ENCODE measurements at places on chromosomes 6 and 20.
A peak's percentile ranks its signal among the peaks of the same experiment; 100 is the strongest.

- DNase-seq = no peak
These were observed 52.0 kb downstream of the HS3ST5 start for GRCh38 chr6:114290864-114291263.

DNA sequence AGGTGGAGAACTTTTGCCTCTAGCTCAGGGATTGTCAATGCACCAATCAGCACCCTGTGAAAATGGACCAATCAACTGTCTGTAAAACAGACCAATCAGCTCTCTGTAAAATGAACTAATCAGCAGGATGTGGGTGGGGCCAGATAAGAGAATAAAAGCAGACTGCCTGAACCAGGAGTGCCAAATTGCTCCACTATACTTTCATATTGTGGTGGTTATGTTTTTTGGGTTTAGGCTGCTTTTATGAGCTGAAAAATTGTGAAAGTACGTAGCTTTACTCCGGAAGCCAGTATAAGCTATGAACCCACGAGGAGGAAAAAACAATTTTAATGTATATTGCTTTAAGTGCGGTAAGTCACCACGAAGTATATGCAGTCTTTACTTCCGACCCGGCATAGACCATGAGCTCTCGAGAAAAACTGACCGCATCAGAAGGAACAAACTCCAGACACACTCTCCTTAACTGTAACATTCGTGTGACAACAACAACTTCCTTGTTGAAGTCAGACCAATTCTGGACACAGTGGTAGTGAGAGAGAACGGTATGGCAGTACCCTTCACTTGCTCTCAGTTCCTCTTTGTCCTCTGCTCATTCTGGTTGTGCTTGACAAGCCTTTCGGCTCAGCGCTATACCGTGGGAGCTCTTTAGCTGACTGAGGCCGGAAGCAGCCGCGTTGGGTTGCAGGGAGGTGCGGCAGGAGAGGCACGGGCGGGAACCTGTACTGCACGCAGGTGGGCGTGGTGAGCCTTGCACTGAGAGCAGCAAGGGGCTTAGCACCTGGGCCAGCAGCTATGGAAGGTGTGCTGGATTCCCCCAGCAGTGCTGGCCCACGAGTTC lies 81.9 kb upstream of the E2F3 start:
- no peak for DNase-seq

DNA sequence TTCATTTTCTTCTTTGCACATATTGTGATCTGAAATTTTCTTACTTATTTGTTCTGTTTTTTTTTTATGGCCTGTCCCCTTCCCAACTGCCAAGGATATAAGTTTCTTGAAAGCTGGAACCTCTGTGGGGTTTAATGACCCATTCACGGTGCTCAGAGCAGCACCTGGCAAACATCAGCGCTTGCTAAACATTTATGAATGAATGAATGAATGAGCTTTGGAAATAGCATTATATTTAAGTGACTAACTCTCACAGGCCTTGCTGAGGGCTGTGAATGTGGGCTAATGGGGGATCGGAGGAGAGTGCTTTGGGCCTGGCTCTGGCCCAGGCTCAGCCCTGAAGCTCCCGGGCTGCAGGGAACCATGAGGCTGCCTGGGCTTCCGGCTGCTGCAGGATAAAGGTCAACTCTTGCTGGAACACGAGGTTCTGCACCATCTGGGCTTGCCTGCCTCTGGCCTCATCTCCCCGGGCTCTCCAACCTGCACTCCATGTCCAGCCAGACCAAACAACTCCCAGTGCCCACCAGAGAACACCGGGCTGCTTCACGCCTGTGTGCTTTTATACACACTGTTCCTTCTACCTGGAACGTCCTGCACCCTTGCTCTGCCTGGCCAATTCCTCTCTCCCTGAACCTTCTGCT lies 14.6 kb upstream of the ARMC12 start:
- no peak for DNase-seq

- no peak for DNase-seq
These were observed 156.6 kb downstream of the LRRC1 start for GRCh38 chr6:53951383-53951782.

DNA sequence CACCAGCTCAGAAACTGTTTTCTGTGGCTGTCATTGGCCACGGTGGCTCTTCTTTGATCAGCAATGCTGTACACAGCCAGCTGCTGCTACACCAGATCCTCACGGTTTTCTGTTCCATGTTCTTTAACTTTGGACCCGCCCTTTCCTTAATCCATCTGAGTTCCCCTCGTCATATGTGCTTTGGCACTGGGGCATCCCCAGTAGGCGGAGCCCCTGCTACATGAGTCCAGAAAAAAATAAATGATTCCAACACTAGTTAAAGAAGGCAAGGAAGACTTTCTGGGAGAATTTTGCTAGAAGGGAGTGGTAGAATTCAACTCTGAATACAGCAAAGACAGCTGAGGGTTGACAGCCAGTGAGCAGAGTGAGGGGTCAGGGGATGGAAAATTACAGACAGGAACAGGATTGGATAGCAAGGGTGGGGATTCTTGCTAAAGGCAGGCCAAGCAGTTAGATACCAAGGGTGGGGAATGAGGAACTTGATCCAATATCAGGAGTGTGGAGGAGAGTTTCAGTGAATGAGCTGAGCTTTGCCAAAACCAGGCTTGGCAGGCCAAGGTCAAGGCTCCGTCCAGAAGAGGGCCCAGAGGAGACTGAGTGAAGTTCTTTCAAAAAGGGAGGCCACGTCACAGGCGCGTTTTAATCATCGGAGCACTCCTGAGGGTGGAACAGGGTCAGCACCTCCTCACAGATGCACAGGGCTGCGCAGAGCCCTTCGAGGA lies 391.8 kb downstream of the CDH4 start:
- no peak for DNase-seq

GRCh38 chr20:10478205-10478604 lies 43.1 kb downstream of the SLX4IP start:
- DNase-seq = no peak

DNA sequence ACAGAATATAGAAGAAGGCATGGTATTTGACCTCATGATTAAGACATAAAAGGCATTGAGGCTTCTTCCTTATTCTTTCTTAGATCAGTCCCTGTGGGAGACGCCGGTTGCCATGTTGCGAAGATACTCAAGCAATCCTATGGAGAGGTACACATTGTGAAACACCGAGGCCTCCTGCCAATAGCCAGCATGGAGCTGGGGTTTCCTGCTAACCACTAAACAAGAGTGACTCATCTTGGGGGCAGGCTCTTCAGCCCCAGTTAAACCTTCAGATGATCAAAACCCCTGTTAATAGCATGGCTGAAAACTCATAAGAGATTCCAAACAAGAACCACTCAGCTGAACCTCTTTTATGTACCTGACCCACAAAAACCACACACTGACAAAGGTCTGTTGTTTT lies 478.8 kb downstream of the CD83 start:
- no peak for DNase-seq

DNA sequence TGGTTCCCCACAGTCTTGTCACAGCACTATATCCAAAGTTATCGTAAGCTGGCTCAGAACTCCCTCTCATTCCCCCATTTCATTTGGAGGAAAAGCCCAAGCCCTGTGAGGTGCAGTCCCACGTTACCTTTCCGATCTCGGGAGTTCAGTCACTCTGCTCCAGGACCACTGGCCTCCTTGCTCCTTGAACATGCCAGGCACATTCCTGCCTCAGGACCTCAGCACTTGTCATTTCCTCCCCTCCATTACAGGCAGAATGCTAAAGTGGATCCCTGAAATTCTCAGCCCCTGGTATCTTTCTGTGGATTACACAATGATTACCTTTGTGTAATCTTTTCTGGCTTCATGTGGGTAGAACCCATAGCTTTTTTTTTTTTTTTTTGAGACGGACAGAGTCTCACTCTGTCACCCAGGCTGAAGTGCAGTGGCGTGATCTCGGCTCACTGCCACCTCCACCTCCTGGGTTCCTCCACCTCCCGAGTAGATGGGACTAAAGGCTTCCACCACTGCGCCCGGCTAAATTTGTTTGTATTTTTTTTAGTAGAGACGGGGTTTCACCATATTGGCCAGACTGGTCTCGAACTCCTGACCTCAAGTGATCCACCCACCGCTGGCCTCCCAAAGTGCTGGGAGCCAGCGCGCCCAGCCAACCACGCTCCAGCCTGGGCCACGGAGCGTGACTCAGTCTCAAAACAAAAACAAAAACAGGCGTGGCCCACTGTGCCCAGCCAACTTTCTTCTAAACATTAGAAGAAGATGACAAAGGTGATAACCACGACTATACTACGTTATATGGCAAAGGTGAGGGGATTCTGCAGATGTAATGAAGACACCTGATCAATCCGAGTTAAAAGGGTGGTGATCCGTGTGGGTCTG lies 4.0 kb upstream of the OXT start:
- no peak for DNase-seq

GRCh38 chr6:15402406-15403045 lies 156.7 kb downstream of the JARID2 start:
- no peak for DNase-seq

GRCh38 chr20:63246490-63247288 lies 7.6 kb downstream of the NKAIN4 start:
- DNase-seq = no peak

DNA sequence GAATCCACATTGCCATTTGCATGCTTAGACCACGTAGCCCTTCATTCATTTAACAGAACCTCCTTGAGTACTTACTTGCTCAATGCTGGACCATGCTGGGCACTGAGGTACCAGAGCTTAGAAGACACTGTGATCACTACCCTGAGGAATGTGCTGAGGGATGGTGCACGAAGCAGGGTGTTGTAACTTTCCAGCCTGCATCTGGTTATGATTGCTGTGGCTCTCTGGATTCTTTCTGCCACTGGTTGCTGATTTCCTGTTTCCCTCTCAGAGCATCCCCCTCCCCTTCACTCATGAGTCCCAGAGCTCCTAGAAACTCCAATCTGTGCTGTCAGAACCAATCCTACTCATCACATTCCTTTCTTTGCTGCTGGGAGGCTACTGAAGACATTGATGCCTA lies 537.4 kb downstream of the PTPRT start:
- no peak for DNase-seq

DNA sequence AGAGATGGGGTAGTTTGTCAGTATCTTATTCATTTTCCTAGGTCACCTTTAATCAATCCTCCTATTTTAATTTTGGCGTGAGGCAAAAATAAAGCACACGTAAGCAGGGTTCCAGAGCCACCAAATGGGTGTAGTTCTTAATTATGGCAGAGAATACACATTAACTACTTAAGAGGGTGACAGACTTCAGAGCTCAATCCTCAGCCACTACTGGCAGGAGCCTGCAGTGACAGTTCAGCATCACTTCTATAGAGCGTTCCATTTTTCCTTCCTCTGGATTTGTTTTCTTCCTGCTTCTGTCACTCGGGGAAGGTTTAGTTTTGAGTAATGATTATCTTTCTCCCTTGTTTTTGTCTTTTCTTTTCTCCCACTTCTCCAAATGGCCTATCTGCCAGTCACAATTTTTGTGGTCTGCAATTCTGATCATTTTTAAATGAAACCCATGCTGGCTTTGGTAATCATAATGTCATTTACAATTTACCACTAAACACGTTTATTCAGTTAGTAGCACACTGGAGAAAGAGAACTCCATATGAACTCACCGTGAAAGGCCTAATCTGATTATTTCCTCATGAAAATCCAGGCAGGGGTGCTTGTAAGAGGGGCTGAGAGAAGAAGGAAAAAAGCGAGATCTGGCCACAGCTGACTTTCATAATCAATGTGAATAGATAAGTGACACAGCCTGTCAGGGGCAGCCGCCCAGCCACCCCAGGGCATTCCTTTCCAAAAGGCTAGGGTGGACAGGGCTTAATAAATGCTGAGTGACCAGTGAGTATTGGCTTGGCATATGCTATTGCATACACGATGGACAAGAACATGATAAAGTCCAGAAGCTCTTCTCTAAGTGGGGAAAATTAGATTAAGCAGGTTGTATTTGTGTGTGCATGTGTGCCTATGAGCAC lies 412.1 kb downstream of the PKHD1 start:
- no peak for DNase-seq

- no peak for DNase-seq
These were observed 100.9 kb downstream of the OPRM1 start for GRCh38 chr6:154139892-154140291.

GRCh38 chr6:163751032-163751525 lies 336.6 kb downstream of the QKI start:
- no peak for DNase-seq

- DNase-seq = no peak
These were observed 72.7 kb downstream of the LY86 start for GRCh38 chr6:6661191-6661590.

DNA sequence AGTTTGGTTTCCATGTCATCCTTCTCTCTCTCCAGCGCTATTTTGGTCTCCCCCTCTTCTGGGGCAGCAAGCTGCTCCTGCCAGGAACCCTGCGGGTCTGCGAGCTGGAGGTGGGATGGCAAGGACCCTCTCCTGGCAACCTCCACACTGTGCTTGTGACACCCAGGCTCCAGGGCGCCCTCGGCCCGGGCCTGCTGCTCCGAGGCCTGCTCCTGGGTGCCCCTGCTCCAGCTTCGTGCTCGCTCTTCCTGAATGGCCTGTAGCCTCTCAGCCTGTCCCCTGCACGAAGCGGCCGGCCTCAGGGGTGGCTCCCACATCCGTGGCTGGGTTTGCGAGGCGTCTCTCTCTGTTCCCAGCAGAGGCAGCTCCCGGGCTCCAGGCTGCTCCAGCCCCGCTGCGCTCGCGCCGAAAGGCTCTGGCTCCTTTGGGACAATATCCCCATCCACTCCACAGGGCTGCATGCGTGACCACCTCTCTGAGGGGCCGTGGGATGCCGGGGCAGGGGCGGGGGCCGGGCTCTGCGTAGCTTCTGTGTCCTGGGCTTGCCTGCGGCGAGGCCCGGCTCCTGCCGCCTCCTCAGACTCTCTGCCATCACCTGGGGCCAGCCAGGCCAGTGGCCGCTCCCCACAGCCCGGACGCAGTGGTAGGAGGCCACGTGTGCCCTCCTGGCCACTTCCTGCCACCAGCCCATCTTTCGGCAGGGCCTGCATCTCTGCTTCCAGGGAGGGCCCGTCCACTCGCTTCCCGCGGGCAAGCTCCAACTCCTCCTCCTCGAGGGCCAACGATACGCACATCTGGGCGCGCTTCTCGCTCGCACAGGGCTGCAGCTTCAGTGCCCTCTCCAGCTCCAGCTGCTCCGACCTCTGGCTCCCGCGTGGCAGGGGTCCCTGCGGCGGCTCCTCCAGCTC lies 68.9 kb downstream of the GINS1 start:
- no peak for DNase-seq

- DNase-seq = peak; percentile 97
These were observed 142.9 kb upstream of the OLIG3 start for GRCh38 chr6:137637121-137637520.

DNA sequence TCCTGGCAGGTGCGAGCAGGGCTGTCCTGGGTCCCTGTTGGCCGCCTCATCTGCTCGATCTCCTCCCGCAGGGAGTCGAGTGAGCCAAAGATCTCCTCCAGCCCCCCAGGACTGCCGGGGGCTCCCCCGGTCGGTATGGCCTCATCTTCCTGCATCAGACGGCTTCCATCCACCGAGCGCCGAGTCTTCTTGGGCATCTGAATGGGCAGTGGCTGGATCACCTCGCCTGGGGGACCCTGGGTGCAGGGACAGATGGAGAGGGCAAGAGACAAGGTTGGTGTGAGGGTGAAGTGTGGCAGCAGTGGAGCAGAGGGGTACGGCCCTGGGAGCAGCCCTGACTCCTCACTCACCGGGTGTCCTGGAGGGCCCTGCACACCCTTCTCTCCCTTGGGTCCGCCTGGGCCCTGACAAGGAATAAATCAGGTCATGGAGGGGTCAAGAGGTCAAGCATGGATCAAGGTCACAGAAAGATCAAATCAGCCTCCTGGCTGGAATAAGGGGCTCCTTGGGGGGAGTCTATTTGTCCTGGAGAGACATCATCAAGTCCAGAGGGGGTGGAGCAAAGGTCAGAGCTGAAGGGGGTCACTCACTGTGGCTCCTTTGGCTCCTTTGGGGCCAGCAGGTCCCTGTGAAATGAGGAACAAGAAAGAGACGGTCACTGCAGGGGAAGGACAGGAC lies 26.5 kb downstream of the COL11A2 start:
- DNase-seq = no peak
